ENCODE measurements at places on chromosomes 4 and X.

DNA sequence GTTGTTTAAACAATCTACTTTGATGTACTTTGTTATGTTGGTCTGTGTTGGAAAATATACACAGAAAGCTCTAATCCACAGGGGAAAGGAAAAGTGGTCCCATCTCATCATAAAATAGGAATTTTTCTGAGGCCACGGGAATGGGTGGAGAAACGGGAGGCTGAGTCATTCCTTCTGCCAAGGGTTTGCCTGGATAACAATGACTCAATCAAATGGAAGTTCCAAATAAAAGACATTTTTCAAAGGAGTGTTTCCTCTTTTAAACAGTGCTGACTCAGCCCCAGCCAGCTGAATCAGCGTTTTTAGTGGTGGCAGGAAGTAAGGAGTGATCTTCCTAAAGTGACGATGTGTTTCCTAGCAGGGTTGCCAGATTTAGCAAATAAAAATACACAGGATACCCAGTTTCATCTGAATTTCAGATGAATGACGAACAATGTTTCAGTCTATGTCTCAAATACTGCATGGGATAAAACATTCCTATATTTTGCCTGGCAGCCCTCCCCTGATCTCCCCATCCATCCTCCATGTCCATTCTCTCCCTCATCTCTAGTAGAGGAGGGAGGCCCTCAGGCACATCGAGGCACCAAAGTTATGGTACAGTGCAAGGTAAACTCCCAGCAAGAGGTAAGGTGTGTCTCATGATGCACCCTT is 345.4 kb upstream of the GATB start:
- DNase-seq = no peak

GRCh38 chrX:124343016-124343415 is 3.3 kb upstream of the SH2D1A start:
- no peak for DNase-seq

GRCh38 chrX:38754818-38755718 is 46.2 kb upstream of the MID1IP1 start:
- DNase-seq = no peak

- DNase-seq = no peak
Observed at GRCh38 chrX:15855568-15856221, 1.1 kb upstream of the AP1S2 start.

DNA sequence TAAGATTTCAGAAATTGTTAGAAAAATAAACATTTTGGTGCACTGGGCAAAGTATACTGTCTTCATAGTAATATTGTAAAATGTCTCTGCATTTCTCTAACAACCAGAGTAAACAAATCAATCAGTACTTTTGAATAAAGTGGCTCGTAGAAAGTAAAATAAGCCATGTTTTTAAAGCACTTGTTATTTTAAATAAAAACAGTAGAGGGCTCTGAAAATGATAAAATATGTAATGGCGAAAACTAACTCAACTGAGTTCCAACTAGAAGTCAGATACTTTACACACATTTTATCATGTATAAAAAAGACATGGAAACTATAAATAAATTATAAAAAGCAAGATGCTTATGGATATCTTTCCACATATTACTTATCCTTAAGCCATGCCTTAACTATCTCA is 1134.4 kb downstream of the PDHA2 start:
- no peak for DNase-seq

Measured in naive thymus-derived CD8-positive, alpha-beta T cell (primary cell).